A172 (cell line): ENCODE measurements at places on chromosomes 7 and 10. TPM values are rescaled to one million over a fixed set of nuclear protein-coding genes. Genes with fewer than 3 reads are reported as not detected.

The SDK1 gene
- total RNA-seq, result 1.8 and 2.5 TPM in 2 replicates

The MSMB gene
- not detected in 2 replicates for total RNA-seq

The DPP6 gene
- total RNA-seq, result not detected in 2 replicates

The XPNPEP1 gene
- total RNA-seq, result 75.4 and 88.8 TPM in 2 replicates

The VPS50 gene
- total RNA-seq, result 54.3 and 56.0 TPM in 2 replicates

- DNase-seq, result no peak
These were observed 33.9 kb upstream of the SEMA3A start for GRCh38 chr7:84228526-84228925.

DNA sequence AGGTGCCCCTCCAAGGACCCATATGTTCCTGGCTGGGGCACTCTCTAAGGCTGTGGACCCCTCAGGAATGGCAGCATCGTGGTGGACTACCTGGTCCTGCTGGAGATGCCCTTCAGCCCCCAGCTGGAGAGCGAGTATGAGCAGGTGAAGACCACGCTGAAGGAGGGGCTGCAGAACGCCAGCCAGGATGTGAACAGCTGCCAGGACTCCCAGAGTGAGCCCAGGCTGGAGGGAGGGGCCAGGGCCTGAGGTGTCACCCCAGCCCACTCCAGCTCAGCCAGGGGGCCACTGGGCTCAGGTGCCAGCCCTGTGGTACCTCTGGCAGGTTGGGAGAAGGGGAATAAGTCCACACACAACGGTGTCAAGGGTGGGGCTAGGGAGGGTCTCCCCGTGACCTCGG, 4.7 kb upstream of the MUC12 start:
- no peak for DNase-seq

- peak; percentile 50 for DNase-seq
These were observed 164.9 kb downstream of the DGKI start for GRCh38 chr7:137681657-137682562.

DNA sequence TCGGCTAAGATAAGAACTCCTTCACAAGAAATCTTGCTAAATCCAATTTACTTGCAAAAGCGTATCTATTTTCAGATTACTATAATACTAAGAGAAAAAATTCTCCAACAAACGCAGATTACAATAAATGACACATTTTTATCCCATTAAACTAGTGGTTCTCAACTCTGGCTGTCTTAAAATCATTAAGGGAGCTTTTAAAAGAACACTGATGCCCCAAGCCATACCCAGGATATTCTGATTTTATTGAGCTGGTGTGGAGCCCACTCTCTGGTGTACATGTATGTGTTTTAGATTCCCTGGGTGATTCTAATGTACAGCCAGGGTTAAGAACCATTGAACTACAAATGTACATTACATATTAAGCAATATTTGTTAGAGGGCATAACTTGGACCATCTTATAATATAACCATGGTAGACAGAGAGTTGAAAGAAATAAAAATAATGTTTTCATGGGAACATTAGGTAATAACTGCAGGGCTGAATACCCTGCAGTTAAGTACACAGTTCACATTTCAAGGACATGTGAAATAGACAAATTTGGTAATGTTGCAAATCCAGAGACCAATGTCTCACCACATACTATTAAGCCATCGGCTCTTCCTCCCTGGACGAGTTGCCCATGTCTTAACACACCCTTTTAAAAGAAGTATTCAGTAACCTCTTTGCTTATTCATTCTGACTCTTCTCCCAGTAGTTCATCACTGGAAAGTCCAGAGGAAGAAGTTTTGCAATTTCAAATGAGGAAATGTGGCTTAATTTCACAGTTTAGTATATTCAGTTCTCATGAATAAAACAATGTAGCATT, 6.2 kb downstream of the GSAP start:
- peak; percentile 14 for DNase-seq

GRCh38 chr10:98638920-98639319, 192.2 kb upstream of the HPS1 start:
- no peak for DNase-seq

- DNase-seq, result no peak
These were observed 16.4 kb upstream of the GSDME start for GRCh38 chr7:24773646-24774045.
